ENCODE measurements at places on chromosomes 7 and 10. TPM values are rescaled to one million over a fixed set of nuclear protein-coding genes. Genes with fewer than 3 reads are reported as not detected.

PDE6C gene
- polyA plus RNA-seq, result 1.5 TPM

CPA2 gene
- 0.35 TPM for polyA plus RNA-seq

TFEC gene
- 0.95 TPM for polyA plus RNA-seq

MGMT gene
- 25.5 TPM for polyA plus RNA-seq

HABP2 gene
- 0.63 TPM for polyA plus RNA-seq

FLNC gene
- 34.7 TPM for polyA plus RNA-seq

CCL24 gene
- not detected for polyA plus RNA-seq

C7orf57 gene
- polyA plus RNA-seq, result 1.1 TPM

PTF1A gene
- 0.30 TPM for polyA plus RNA-seq
